ENCODE measurements at places on chromosomes 13 and 19.

DNA sequence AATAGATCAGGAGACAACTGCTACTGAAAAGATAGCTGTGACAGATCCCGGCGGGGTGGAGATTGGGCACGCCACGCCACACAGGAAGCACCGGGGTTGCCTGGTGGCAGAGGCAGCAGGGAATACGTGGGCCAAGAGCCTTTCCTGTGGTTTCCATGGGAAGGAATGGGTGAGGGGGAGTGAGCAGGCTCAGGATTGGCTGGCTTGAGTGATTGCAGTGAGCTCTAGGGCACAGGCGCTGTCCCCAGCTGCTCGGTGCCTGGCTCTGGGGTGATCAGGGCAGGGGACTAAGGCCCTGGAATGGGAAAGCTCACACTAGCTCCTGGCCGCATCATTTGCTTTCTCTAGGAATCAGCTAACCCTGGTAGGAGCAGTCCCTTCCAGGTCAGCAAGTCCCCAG is 166.1 kb downstream of the USP12 start:
- no peak for DNase-seq

GRCh38 chr19:2491130-2491801 is 15.3 kb downstream of the GADD45B start:
- DNase-seq = no peak

DNA sequence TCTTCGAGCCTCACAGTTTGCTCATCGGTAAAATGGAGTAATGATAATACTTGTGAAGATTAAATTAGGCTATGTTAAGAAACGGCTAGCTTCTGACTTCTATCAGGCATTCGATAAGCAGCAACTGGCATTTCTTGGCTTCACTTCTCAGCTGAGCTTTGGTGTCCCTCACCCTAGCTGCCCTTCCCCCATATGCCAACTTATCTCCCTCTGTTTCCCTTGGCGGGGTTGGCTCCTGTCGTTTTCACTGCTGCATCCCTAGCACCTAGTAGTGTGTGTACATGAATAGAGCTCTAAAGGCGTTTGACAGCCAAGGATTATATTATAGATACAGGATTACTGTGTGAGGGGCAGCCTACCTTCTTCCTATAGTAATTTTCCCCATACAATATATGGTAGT is 97.5 kb downstream of the TNFSF11 start:
- DNase-seq = no peak

DNA sequence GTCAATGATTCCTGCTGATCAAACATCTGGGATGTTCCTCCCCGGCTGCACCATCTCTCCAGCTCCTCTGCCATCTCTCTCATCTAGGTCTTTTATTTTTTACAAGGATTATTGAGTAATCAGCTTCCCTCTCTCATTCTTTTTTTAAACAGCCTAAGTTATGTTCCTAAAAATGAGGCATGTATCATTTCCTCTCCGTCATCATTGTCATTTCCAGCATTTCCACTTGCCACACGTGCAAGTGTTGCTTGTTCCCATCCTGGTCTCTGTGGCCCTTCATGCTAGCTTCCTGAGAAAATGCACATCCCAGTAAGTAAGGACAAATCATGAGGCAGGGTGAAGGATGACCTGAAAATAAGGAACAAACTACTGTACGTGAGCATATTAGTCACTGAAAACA is 102.7 kb upstream of the POSTN start:
- DNase-seq = no peak

GRCh38 chr19:38745316-38745715 is 1.0 kb upstream of the CAPN12 start:
- no peak for DNase-seq

DNA sequence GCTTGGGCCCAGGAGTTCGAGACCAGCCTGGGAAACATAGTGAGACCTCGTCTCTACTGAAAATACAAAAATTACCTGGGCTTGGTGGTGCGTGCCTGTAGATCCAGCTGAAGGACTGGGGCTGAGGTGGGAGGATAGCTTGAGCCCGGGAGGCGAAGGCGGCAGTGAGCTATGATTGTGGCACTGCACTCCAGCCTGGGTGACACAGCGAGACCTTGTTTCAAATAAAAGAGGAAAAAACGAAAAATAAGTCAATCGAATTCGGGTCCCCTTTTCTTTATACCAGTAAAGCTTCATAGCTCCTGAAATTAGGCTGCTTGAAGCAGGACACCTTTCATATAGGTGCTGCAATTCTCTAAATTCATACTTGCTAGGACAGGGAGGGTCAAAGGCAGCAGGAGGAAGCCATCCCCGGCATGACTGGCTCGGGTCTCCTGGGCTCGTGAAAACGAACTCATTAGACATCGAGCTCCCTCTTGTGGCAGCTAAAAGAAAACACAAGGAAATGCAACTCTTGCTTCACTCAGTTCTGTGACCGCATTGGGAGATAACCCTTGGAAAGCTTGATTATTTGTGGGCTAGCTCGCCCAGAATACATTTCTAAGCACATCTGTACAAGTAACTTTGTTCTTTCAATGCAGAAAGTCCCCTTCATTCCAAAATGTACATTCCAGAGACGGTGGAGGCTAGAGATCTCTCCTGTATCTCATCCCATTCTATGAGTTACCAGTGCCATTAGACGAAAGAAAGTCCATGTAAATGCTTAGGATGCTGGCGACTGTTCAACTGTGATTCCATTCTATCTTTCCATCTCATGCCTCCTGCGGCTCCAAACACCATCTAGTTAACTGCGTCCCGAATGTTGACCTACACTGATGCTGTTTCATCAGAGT is 16.8 kb downstream of the FPR2 start:
- DNase-seq = peak; percentile 10

GRCh38 chr19:40416918-40417642 is 3.9 kb upstream of the PRX start:
- no peak for DNase-seq

- DNase-seq = no peak
These were observed 70.0 kb downstream of the FOXO1 start for GRCh38 chr13:40596484-40596883.

GRCh38 chr19:55691561-55692481 is 16.8 kb downstream of the EPN1 start:
- no peak for DNase-seq

DNA sequence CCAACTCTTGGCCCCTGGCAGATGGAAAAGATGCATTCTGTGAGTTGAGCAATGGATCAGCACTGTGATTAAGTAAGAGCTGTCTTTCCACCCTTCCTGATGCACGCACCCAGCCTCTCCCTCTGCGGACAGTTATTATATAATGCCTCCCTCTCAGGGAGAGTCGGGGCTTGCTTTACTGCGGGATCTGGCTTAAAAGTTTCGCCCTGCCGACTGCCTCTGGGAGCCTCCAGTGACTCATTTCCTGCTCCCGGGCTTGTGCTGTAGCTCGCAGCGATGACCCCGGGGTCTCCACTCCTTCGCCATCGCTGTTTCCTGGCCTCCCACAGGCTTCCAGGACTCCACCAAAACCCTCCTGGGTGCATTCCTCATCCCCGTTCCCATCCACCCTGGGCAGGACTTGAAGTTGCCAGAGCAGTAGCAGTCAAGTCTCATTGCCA is 107.4 kb upstream of the SLC7A1 start:
- DNase-seq = no peak

DNA sequence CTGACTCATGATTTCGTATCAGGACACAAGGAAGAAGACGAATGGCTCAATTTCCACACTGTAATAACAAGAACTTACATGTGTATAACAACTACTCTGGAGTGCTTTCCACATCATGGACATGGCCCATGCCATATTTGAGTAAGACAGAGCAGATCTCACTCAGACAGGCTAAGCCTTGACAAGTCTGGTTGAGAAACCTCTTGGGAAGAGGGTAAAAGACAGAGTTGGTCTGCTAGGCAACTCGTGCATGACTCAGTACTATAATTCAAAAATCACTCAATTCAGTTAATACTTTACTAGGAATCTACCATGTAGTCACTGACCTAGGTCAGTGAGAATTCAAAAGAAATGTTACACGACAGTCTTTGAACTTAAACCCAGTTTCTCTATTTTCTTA is 5.7 kb upstream of the THSD1 start:
- DNase-seq = peak; percentile 44

DNA sequence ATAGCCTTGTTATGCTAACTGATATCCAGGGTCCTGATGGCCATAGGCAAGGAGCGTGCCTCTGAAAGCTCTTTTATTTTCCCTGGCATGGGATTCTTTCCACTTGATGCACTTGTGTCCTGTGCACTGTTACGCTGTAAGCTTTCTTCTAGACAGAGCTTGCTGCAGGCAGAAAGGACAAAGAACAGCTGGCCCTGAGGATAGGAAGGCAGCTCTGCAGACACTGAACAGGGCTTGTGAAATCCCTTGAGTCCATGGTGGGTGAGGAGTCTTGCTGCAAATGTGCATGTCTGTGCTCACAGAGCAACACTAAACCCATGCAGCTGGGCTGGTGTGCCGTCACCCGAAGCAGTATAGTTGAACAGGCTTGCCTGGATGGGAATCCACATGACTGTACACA is 126.6 kb downstream of the AKAP11 start:
- DNase-seq = no peak

DNA sequence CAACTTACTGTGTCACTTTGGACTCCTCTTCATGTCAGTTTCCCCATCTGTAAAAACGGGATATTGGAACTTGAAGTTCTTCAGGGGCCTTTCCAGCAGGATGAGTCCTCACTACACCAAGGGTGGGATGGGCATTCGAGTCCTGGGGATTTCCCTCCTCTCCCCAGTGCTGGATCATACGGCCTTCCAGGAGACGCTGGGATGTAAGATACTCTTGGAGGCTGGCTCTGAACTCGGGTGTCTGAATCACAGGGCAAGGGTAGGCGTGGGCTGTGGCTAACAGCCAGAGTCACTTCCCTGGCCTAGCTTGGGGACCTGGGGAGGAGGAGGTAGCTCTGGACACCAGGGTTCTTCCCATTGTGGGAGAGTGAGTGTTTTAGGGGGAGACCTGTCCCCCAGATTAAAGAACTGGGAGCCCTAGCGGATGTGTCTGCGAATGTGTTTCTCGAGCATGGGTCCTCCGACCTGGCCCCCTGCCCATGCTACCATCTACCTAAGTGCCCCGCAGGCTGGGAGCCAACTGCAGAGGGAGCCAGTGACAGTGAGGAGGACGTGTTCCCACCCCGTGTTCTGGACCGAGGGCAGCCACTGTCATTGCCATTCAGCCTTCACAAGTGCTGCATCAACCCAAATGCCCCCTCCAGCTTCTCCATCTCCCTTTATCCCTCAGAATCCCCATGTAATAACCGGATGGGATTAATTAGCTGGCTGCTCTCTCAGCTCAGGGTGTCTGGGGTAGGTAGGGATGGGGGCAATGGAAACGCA is 2.4 kb upstream of the CYTH2 start:
- DNase-seq = no peak

GRCh38 chr19:12837225-12837624 is 1.1 kb upstream of the MAST1 start:
- no peak for DNase-seq

DNA sequence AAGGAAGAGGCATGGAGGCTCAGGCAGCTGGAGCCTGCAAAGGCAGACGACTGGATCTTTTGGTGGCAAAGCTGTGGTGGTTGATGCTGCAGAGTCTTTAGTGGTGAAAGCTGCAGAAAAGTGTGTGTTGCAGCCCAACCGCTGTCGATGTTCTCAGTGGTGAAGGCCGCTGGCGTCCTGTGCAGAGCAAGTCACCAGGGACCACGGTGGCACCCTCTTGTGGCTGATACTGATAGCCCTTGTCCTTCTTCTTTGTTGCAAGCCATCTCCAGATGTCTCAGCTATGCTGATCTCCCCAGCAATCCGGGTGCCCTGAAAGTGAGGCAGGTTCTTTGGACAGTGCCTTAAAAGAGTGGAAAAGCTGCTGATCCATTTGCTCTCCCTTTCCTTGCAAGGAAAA is 610.9 kb upstream of the PCDH9 start:
- no peak for DNase-seq

- no peak for DNase-seq
These were observed 569 bp upstream of the MCF2L start for GRCh38 chr13:112968380-112968909.

DNA sequence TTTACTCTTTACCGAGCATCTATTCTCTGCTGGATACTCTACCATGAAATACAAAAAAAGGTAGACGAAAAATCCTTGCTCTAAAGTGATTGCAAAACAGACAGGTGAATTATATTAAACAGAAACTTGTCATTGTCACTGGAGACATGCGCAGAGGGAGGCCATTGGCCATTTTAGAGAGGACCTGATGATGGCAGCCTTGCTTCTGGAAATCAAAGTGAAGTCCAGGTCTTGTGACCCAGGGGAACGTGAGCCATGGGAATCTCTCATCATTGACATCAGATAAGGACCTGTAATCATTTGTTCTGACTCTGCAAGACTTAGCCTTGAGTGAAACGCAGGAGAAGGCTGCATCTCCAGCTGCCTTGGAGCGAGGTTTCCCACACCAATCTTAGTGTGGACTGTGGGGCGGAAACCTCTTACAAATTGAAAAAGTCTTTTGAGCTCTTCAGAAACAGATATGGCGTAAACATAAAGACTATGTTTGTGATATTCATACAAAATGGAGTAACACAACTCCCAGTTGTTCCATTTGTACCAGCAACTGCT is 16.8 kb upstream of the SLC46A3 start:
- no peak for DNase-seq

DNA sequence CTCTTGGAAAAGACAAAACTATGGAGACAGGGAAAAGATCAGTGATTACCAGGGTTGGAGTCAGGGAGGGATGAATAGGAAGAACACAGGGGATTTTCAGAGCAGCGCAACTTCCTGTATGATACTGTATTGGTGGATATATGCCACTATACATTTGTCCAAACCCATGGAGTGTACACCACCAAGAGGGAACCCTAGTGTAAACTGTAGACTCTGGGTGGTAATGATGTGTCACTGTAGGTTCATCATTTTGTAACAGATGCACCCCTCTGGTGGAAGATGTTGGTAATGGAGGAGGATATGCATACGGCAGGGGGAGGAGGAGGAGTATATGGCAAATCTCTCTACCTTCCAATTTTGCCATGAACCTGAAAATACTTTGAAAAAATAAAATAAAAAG is 68.1 kb downstream of the UFM1 start:
- no peak for DNase-seq

GRCh38 chr19:54158812-54159351 is 639 bp downstream of the LENG1 start:
- DNase-seq = no peak

- DNase-seq = peak; percentile 78
These were observed 714 bp downstream of the POLRMT start for GRCh38 chr19:632579-633067.

DNA sequence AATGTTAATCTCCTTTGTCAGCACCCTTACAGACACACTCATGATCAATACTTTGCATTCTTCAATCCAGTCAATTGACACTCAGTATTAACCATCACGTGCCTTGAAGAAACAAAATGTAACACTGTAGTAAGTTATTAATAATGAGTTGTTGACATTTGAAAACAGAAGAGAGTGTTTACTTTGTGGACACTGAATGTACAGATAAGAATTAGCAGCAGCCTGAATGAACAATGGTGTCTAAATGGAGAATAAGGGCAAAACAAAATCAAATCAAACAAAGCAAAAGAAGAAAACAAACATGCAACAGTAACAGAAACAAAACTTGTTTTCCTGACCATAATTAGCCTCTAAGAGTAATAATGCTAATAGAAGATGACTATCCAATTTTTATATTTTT is 1191.1 kb upstream of the MIR17HG start:
- no peak for DNase-seq
